IgD-negative memory B cell (primary cell): ENCODE measurements at places on chromosomes 1 and 21. TPM values are rescaled to one million over a fixed set of nuclear protein-coding genes. Genes with fewer than 3 reads are reported as not detected.

Gene FCRLA
- polyA plus RNA-seq, result 445 TPM

Gene SELL
- polyA plus RNA-seq, result 1,261 TPM

Gene PODN
- polyA plus RNA-seq, result not detected

Gene SLC9C2
- polyA plus RNA-seq, result not detected

Gene ADAMTS4
- not detected for polyA plus RNA-seq

Gene FAM151A
- polyA plus RNA-seq, result not detected

Gene ADAMTS1
- not detected for polyA plus RNA-seq

Gene EPHB2
- not detected for polyA plus RNA-seq

Gene GFI1
- 1.6 TPM for polyA plus RNA-seq

Gene FMN2
- polyA plus RNA-seq, result not detected

Gene TMPRSS15
- polyA plus RNA-seq, result not detected

Gene TMIGD3
- not detected for polyA plus RNA-seq

Gene OR4F29
- not detected for polyA plus RNA-seq

Gene OR2G3
- polyA plus RNA-seq, result not detected

Gene IL20
- not detected for polyA plus RNA-seq

Gene AVPR1B
- polyA plus RNA-seq, result not detected

Gene ERICH3
- not detected for polyA plus RNA-seq

Gene TGFB2
- polyA plus RNA-seq, result 0.59 TPM

Gene C1orf216
- polyA plus RNA-seq, result 8.0 TPM

Gene ELAPOR1
- polyA plus RNA-seq, result 1.0 TPM
